Upper lobe of left lung (tissue), 6 donors: ENCODE measurements at places on chromosomes 7 and 10. TPM values are rescaled to one million over a fixed set of nuclear protein-coding genes. Genes with fewer than 3 reads are reported as not detected.

DNA sequence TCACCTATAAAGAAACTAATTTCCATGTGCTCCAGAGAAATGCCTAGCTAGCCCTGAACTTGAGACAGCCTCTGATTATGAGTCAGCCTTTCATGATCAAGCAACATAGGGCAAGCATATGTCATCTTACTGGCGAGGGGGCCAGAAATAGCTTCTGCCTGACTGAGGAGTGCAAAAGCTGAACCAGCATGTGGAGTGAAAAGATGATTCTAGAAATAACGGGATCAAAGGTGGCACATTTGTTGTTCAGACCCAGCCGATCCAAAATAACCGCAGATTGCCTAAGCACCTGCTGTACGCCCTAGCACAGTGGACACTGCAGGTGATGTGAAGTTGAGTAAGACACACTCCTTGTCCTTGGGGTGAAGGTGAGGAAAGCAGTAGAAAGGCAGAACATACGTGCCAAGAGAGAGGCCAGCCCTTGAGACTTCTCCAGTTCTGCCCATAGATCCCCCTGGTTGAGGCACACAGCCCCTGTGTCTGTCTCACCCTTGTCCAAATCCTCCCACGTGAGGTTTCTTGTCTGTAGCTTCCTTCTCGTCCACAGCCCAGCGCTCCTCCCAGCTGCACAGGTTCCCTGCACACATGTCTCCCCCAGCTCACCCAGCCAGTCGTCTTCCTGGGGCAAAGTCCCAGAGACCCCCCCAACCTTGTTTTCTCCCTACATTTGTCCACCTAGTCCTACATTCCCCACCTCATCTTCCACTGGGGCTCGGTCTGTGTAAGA lies 2.8 kb upstream of the BCL7B start:
- DNase-seq, result no peak

GRCh38 chr7:34453150-34453549 lies 204.9 kb upstream of the NPSR1 start:
- DNase-seq, result no peak

DNA sequence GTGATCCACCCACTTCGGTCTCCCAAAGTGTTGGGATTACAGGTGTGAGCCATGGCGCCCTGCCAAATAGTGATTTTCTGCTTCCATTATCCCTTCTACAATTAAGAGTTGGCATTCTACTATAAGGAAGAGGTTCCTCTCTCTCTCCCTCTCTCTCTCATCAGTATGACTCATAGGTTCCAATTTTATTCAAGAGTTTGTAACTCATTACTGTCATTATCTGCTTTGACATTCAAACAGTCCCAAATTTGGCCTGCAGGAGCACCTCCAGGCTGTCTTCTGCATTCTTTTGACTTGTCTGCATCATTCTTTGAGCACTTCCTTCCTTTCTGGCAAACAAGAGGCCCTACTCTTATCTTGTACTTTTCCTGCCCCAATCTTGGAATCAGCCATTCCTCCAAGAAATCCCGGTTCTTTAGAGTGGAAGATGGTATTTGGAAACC lies 33.2 kb upstream of the CALU start:
- DNase-seq, result no peak

Gene UCMA
- not detected for total RNA-seq

- DNase-seq, result peak; percentile 69
Observed at GRCh38 chr7:56229631-56230030, 113.4 kb upstream of the NUPR2 start.

Gene NET1
- total RNA-seq, result 24.1 TPM

Gene PLEKHS1
- 0.14 TPM for total RNA-seq

DNA sequence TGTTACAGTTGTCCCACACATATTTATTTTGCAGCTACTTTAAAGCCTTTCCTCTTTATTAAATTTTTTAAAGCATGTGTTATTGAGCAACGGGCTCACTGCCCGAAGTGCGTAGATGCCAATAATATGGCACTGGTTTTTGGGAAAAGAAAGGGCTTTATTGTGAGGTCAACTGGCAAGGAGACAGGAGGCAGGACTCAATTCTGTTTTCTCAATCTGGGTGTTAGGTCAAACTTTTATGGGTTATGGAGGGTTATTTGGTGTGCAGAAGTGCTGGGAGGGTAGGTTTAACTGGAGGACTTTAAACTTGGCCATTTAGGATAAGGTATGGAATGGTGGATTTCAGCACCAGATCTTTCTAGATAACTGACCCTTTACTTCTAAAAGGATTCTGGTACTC lies 183.6 kb downstream of the LRRC4 start:
- DNase-seq, result no peak

- peak; percentile 35 for DNase-seq
Observed at GRCh38 chr7:3710531-3710930, 409.5 kb downstream of the SDK1 start.

- peak; percentile 33 for DNase-seq
Observed at GRCh38 chr7:26100406-26101339, 51.3 kb upstream of the NFE2L3 start.

GRCh38 chr7:159025161-159025779 lies 119.4 kb downstream of the VIPR2 start:
- DNase-seq, result no peak

DNA sequence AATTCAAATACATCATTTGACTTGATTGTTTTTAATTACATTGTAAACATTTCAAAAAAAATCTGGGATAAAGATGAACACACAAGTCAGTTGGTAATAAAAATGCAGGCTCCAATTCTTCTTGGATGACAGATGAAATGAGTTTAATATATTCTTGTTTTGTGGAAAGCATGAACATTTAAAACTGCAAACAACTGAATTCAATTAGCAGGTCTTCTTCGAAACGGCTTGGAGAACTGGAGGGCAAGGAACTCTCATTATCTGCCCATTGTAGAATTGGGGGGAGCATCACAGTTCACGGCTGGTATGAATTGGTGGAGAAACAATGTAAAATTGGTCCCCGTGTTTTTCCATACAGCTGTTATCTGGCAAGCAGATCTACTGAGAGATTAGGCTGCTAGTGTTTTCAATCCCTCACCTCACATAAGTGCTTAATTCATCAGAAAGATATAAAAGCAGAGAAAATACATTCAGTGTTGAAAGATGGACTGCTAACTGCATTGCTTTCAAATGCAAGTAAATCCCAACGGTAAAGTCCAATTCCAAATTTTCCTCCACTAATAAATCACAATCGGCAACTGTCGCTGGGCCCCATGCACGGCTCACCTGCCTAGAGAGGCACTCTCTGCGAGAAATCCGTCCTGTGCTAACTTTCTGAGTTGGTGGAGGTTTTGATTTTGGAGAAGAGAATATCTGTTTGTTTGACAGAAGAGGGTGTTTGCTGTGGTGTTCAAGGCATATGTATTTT lies 199.5 kb downstream of the ZNF438 start:
- DNase-seq, result no peak

Gene ACTR3C
- 26.7 TPM for total RNA-seq

DNA sequence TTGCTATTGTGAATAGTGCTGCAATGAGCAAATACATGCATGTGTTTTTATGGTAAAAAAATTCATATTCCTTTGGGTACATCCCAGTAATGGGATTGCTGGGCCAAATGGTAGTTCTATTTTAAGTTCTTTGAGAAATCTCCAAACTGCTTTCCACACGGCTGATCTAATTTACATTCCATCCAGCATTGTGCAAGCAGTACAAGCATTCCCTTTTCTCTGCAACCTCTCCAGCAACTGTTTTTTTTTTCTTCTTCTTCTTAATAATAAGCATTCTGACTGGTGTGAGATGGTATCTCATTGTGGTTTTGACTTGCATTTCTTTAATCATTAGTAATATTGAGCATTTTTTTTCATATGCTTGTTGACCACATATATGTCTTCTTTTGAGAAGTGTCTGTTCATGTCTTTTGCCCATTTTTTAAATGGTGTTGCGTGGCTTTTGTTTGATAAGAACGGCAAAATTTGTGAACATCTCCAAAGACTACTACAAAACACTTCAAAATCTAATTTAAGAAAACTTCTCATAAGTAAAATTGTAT lies 136.1 kb upstream of the MYO3A start:
- no peak for DNase-seq

- no peak for DNase-seq
Observed at GRCh38 chr7:77831481-77831880, 32.9 kb downstream of the PHTF2 start.

GRCh38 chr10:112332022-112332421 lies 41.9 kb upstream of the ACSL5 start:
- DNase-seq, result no peak

Gene CTTNBP2
- 3.9 TPM for total RNA-seq

DNA sequence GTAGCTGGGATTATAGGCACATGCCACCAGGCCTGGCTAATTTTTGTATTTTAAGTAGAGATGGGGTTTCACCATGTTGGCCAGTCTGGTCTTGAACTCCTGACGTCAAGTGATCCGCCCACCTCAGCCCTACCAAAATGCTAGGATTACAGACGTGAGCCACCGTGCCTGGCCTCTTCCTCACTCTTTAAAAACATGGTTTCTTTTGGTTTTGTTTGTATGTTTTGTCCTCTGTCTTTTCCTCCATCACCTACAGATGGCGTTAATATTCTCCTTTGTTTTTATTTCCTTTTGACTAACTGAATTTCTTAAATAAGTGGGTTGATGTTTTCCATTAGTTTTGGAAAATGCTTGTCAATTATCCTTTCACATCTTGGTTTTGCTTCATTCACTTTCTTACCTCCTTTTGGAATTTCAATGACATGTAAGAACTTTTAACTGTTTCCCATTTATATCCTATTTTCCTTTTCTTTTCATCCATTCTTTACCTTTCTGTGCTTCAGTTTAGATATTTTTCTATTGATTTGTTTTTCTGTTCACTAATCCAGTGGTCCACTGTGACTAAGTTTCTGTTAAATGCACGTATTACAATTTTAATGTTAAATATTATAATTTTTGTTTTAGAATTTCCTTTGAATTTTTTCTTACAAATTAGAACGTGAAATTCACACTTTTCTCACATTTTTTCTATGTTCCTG lies 104.1 kb downstream of the ZNF467 start:
- no peak for DNase-seq

DNA sequence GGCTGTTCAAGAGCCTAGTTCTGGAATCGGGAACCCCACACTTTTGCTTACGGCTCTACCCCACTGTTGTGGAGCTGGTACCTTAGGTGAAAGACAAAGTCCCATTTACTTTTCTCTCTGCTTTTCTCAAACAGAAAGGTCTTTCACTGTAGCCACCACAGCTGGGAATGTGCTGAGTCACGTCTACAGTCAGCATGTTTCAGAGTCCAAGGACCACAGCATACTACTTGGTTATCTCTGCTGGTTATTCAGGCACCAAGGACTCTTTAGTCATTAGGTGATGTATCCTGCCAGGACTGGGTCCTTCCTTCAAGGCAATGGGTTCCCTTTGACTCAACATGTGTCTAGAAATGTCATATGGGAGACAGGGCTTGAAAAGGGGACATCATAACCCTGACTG lies 266.8 kb upstream of the STEAP1 start:
- no peak for DNase-seq

- no peak for DNase-seq
Observed at GRCh38 chr10:126640401-126640800, 30.1 kb downstream of the C10orf90 start.

Gene TRAPPC14
- 13.7 TPM for total RNA-seq

- peak; percentile 97 for DNase-seq
Observed at GRCh38 chr7:23679898-23680413, at the start of gene FAM221A. TSS of gene FAM221A (plus strand) at chr7:23680199. CDS start at chr7:23680219, 20 bp downstream.

DNA sequence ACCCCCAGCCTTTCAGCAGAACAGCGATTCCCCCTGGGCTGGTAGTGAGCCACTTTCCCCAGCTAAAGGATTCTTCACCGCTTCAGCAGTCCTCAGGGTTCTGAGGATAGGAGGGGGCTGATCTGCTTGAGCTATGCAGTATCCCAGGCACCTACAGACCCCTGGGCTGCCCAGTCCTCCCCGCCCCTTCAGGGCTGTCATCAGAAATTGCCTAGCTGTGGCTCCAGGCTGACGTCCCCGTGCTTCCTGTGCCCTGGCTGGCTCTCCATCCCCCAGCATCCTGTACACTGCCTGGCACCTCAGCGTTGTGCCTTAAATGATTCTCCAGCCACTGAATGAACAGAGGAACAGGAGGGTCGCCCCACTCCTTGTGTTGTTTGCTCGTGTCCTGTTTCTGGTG lies 38.4 kb upstream of the CDH23 start:
- DNase-seq, result no peak

- no peak for DNase-seq
Observed at GRCh38 chr7:137760111-137760510, 86.7 kb downstream of the DGKI start.

Gene SYT15
- 23.9 TPM for total RNA-seq

DNA sequence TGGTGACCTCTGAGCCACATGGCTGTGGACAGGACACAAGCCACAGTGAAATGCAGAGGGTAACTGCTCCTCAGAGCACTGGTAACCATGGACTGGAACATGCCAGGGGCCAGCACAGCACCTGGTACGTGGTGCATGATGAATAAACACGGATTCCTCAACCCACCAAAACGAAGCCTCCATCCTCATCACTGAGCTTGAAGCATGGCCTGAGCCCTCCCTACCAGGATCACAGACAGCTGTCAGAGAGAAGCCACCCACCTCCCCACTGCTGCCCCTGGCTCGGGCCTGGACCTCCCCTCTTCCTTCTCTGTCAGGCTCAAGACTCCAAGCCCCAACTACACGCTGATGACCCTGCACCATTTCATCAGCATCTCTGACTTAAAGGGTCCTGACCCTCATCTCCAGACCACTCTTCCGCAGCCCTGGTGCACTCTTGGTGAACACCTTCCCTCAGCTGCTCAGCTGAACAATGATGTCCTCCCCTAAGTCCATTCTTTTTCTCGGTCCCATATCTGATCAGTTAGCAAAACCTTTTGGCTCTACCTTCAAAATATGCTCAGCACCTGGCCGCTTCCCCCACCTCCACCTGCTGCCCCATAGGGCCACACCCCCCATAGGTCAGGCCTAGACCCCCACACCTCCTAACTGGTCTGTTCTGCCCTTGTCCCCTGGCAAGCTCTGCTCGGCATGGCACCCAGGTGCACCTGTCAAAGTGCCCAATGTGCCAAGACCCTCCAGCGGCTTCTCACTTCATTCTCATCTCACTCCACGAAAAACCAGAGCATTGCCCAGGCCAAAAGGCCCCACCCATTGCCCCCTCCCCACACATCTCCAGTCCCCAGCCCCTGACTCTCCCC lies 141.1 kb downstream of the MAPK8 start:
- no peak for DNase-seq

Gene MUC12
- total RNA-seq, result not detected

Gene NPTX2
- not detected for total RNA-seq

DNA sequence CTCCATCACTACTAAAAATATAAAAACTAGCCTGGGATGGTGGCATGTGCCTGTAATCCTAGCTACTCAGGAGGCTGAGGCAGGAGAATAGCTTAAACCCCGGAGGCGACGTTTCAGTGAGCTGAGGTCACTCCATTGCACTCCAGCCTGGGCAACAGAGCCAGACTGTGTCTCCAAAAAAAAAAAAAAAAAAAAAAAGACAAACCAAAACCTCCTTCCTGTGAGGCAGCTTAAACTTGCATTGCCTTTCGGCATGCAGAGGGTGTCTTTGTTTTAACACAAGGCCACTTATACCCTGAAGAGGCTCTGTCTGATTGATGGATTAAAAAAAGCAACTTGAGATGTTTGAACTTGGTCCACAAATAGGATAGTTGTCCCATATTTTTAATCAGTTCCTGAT lies 128.4 kb upstream of the RSU1 start:
- DNase-seq, result no peak

Gene SFTPA1
- total RNA-seq, result 7,447 TPM

Gene GDF2
- total RNA-seq, result not detected

Gene NKX2-3
- 0.20 TPM for total RNA-seq

- DNase-seq, result no peak
Observed at GRCh38 chr7:39696631-39697030, 73.3 kb downstream of the RALA start.

GRCh38 chr7:100372256-100372655 lies 1.0 kb upstream of the PILRA start:
- peak; percentile 66 for DNase-seq
